ENCODE measurements at places on chromosomes 7 and 10.

- DNase-seq, result no peak
Observed at GRCh38 chr10:49173853-49174252, 14.3 kb downstream of the TMEM273 start.

DNA sequence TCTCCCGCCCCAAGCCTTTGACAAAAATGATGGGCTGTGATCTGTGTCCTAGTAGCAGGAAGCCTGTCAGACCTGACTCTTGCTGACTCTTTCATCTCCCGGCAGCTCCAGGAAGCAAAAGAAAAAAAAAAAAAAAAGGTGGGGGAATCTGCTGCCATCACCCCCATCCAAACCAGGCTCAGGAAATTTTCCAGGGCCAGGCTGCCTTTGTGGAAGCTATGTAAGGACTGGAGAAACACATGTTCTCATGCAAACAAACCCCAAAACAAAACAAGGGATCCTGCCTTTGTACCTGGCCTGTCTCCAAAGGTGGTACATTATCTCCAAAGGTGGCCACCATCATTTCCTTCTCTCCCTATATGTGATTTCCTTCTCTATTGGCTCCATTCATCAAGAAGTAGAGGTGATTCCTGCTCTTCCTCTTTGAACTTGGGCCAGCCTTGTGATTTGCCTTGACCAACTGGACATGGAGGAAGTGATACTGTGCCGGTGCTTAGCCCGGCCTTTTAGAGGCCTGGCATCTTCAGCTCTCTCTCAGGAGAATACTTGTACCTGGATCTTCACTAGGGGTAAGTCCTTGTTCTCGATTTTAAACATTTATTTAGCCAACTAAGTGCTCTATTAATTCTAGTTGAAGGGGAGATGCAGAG is 192.2 kb upstream of the SVIL start:
- DNase-seq, result no peak

GRCh38 chr10:128306966-128307365 is 180.7 kb upstream of the MKI67 start:
- DNase-seq, result no peak

GRCh38 chr7:42091461-42092291 is 145.3 kb downstream of the GLI3 start:
- no peak for DNase-seq

- DNase-seq, result no peak
Observed at GRCh38 chr10:92789786-92790185, 58.5 kb upstream of the EXOC6 start.

- no peak for DNase-seq
Observed at GRCh38 chr7:45699015-45699309, 124.8 kb downstream of the ADCY1 start.

All from stimulated activated CD4-positive, alpha-beta T cell treated with anti-CD3 and anti-CD28 coated beads, Interleukin-4, amount 100 ng/mL, for 1 hour (primary cell).